ENCODE measurements at places on chromosomes 1 and 21.

- peak; percentile 99 for DNase-seq
These were observed at the start of gene ZNF672 for GRCh38 chr1:248837781-248838356. TSS of gene ZNF672 (plus strand) at chr1:248838224. CDS start at chr1:248847275, 9,051 bp downstream.

- no peak for DNase-seq
These were observed 405 bp upstream of the GADD45A start for GRCh38 chr1:67684526-67685066.

- no peak for DNase-seq
These were observed 3.0 kb downstream of the LRRC8D start for GRCh38 chr1:89823679-89824292.

- DNase-seq = no peak
These were observed 318.8 kb upstream of the DEPDC1 start for GRCh38 chr1:68815632-68816031.

- no peak for DNase-seq
These were observed 184.6 kb upstream of the NRIP1 start for GRCh38 chr21:15249285-15249993.

DNA sequence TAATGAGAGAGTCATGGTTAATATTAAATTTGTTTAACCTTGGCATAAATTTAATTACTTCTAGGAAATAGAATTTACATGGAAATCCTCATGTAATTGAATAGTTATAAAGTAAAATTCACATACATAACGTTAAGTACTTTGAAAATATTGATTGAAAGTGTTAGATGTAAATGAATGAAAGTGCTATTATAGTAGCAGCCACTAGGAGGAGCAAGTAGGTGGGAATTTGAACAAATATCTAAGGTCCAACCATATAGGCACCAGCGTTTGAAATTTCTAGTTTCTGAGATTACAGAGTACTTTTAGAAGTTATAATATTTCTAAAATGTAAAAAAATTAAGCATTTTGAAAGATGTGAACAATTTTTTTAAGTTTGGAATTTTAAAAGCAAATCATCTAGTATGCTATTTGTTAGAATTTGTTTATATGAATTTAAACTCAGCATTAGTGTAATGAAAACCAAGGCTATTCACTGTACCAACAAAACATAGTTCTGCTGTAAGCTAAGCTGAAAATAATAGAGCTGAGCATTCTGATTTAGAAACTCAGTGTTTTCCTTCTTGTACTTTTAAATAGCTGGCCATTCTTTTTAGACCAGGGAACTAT lies 3.3 kb downstream of the B3GALT2 start:
- DNase-seq = no peak

- no peak for DNase-seq
These were observed 414.8 kb downstream of the NPHP4 start for GRCh38 chr1:5577255-5578040.

DNA sequence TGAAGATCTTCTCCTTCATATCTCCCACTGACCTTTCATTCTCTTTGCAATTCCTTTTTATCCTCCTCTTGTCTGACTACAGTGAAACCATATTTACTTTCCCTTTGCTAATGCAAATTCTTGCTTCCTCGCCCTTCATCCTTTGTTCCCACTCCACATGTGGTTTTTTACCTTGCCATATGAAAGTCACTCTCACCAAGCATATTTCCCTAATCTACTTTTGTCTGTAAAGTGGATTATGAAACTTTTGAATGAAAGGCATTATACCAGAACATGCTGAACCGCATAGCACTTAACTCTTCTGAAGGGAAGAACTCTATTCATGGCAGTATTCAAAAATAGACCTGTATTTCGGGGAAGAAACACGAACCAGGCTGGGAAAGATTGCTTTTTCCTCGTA lies 8.0 kb upstream of the TMPRSS15 start:
- no peak for DNase-seq

DNA sequence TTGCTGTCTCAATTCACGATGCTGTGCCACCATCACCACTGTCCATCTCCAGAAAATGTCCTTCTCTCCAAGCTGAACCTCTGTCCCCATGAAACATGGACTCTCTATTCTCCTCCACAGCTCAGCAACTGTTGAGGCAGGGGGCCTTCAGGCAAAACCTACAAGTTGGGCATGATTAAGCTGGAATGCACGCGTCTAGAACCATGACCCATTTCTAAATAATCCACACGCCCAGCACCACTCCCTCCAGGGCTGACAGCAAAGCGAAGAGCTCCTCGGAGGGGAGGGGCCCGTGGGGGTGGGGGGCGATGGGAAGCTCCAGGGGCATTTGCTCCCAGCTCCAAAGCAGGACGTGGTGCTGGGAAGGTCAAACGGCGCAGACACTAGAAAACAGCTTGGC lies 3.3 kb upstream of the HES5 start:
- DNase-seq = no peak

- DNase-seq = no peak
These were observed 1.7 kb upstream of the PLA2G2A start for GRCh38 chr1:19981170-19981506.

DNA sequence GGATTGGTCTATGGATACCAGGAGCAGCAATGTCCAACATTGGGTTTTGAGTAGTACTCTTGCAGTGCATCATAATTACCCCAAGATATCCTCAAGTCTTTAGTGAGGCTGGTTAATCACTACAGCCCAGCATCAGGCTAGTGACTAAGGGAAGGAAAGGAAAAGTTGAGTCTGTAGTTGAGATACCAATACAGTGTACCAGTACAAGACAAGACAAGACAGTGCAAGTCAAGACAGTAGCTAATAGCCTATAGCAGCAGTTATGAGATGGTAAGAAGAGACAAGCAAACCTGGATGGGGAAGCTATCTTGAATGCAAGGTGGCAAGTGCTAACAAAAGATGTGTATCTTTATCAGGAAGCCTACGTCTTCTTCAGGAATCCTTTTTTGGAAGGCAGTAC lies 13.3 kb upstream of the GNG12 start:
- no peak for DNase-seq

DNA sequence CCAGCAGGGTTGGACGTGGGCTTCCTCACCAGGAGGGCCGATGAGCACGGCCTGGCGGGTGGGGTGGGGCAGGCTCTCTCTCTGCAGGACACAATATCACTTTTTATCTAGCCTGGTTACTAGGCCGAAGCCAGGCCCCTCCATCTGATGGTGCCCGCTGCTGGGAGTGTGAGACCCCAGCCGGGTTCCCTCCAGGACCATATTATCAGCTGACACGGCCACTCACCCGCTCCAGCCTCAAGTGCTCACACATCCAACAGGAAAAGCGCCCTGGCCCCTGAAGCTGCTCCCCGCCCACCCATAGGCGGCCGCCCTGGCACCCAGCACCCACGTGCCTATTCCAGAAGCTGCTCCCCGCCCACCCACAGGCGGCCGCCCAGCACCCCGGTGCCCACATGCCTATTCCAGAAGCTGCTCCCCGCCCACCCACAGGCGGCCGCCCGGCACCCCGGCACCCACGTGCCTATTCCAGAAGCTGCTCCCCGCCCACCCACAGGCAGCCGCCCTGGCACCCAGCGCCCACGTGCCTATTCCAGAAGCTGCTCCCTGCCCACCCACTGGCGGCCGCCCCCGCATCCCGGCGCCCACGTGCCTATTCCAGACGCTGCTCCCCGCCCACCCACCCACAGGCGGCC lies 5.0 kb downstream of the SLC19A1 start:
- peak; percentile 11 for DNase-seq

- no peak for DNase-seq
These were observed 91.6 kb downstream of the RGS7 start for GRCh38 chr1:241265428-241265827.

DNA sequence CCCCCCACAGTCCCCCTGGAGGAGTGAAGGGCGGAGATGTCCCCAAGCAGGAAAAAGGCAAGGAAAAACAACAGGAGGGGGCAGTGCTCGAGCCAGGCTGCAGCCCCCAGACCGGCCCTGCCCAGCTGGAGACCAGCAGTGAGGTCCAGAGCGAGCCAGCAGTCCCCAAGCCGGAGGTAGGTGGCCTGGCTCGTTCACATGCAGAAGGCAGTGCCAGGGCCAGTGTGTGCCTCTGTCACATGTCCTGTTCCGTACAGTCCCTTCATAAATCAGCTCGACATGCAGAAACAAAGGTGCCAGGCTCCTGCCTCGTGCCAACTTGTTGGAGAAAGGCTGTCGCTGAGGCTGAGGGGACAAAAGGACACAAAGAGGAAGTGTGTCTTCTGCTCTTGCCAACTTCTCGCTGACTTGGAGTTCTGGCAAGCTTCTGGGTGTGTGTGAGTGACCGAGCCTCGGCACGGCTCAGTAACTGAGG lies 24.1 kb upstream of the MPZL1 start:
- DNase-seq = peak; percentile 81

DNA sequence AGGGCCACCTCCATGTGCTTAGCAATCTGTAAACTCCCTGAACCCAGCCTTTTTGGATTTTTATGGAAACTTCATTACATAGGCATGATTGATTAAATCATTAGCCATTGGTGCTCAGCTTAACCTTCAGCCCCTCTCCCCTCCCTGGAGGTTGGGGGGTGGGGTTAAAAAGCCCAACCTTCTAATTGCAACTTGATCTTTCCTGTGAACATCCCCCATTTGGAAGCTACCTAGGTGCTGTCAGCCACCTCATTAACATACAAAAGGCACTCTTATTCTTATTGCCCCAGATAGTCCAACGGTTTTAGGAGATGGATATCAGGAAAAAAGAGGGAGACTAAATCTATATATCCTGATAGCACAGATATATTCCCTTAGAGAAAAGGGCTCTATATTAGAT lies 424.0 kb upstream of the BEND5 start:
- DNase-seq = no peak

GRCh38 chr1:53736290-53736689 lies 2.7 kb downstream of the GLIS1 start:
- DNase-seq = no peak

DNA sequence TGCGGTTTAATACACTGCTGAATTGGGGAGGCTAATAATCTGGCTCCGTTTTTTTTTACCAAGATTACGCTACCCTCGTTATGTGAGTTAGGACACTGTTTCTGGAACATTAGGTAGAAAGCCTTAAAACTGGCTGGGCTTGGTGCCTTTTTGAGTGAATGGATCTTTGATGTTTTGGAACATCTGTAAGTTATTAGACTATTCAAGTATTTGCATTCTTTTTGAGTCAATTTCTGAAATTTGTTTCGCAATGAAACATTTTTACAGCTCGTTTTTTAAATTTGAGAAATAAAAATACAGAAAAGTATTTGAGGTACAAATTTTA lies 106.9 kb downstream of the LTN1 start:
- no peak for DNase-seq

DNA sequence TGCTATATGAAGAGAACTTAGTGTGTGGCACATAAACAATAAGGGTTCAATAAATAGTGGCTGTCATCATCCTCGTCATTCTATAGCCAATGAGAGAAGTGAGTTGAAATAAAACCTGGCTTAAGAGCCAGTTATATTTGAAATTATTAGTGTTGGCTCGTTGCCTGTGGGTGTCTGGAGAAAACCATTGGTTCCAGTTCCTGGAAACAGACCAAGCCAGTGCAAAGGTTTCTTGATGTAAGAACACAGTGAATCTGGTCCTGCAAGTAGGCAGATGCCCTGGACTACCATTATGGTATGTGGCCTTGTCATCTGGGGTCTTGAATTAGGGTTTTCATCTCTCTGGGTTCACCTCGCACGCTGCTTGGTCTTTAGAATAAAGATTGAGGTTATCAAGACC lies 43.3 kb downstream of the URB2 start:
- DNase-seq = no peak

- no peak for DNase-seq
These were observed 97.2 kb downstream of the BCAR3 start for GRCh38 chr1:93584261-93585003.

GRCh38 chr1:77541162-77541545 lies 141.3 kb downstream of the ZZZ3 start:
- no peak for DNase-seq

GRCh38 chr1:183638649-183639387 lies 3.2 kb upstream of the ARPC5 start:
- DNase-seq = no peak

DNA sequence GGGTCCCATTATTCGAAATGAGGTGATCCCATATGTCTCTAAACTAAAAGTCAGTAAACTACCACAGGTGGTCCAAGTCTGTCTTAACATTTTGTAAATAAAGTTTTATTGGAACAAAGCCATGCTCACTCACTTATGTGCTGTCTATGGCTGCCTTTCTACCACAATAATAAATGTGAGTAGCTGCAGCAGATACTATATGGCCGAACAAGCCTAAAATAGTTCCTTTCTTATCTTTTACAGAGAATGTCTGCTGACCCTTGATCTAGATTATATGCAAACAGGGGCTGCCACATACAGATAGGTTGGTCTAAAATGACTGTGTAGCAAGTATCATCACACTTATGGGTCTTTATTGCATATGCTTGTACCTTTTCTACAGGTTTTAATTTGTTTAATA lies 140.0 kb downstream of the VAV3 start:
- no peak for DNase-seq

DNA sequence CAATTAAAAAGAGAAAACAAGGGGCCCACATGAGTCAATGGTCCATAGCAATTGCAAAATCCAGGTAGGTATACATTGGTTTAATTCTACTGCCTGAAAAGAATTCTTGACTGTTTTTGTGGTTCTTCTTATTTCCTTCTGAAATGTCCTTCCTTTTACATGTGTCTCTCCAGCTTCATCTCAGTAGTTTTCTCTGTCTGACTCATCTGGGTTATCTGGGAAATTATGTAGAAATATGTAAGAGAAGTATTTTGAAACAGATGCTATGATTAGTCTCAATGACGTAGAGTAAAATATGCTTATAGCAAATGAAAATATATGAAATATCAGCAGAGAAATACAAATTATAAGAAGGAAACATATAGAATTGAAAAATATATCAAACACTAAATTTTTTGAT lies 953.2 kb downstream of the BRINP3 start:
- DNase-seq = no peak

DNA sequence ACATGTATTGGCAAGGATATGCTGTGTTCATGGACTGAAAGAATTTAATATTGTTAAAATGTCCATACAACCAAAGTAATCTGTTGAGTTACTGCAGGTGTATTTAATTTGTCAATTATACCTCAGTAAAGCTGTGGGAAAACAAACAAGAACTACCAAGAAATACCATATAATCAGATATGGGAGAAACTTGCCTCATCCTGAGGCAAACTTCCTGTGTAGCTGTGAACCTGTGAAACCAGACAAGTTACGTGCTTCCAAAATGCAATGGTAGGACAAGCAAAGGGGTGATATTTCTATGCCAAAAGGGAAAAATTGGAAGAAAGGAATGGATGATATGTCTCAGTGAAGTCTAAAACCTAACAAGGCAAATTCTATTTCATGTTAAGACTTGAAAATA lies 174.6 kb downstream of the SPATA17 start:
- no peak for DNase-seq

DNA sequence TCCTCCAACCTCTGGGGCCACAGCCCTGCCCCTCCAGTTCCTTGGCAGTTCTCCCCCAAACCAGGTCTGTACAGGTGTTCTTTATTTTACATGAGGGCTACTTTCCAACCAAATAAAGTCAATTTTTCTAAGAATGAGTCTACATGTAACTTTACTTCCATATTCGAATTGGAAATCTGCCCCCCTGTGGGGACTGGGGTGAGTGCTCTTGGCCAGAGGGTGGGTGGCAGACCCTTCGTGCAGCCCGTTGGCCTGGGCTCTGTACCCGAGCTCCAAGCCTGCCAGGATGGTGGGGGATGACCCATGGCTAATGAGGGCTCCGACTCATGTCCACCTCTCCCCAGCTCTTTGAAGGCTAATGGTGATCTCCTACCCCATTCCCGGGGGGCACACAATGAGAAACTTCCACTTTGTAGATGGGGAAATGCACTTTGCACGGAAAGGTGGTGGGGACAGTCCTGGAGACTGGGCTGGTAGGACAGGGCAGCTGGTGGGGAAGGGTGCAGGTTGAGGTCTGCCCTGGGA lies 589 bp upstream of the CATSPER4 start:
- no peak for DNase-seq

- no peak for DNase-seq
These were observed 339.8 kb downstream of the PRDM2 start for GRCh38 chr1:14039582-14040430.

- DNase-seq = no peak
These were observed 27.3 kb upstream of the COL6A1 start for GRCh38 chr21:45954261-45954660.

Measured in left ventricle myocardium inferior (tissue), 1 donor.